Activated CD4-positive, alpha-beta T cell treated with anti-CD3 and anti-CD28 coated beads, Interleukin-2, amount 10 ng/mL, durations not matched to agents 24 days and 14 days (primary cell): ENCODE measurements at places on chromosomes 4 and X.

DNA sequence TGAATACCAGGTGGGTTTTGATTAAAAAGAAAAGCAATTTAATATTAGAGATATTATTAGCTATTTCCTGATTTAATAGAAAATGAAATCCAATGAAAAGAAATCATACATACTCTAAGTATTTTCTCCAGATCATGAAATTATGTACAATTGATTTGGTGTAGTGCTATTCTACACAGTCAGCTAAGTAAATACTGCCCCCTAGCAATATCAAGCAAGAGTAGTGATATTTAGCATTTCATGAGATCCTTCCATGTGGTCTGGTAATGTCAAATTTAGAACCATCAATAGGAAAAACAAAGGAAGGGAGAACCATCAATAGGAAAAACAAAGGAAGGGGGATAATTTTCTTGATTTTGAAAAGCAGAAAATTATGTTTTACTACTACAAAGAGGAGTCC is 114.6 kb downstream of the TBCK start:
- no peak for DNase-seq

GRCh38 chrX:63959975-63960374 is 175.0 kb upstream of the ARHGEF9 start:
- DNase-seq, result no peak

DNA sequence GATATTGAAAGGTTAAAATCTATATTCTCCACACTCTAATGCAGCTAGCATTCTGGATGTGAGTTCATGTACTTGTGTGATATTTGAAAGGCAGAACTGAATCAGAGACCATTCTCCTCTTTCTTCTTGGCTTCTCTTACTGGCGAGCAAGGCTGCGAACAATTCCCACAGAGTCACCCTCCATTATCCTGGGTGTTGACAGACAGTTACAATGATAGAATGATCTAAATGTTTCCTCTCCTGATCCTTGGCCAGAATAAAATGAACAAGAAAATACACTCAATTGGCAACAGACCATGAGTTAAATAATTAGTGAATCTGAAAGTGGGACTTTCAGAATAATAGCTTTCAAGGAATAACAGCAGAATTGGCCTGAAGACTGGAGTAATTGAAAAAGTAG is 342.8 kb downstream of the RAPGEF2 start:
- DNase-seq, result no peak

- DNase-seq, result no peak
These were observed 492 bp upstream of the SLIT2 start for GRCh38 chr4:20251031-20251795.

GRCh38 chr4:24245491-24245820 is 338.9 kb downstream of the DHX15 start:
- no peak for DNase-seq

- no peak for DNase-seq
These were observed 35.3 kb upstream of the KLHL8 start for GRCh38 chr4:87255755-87256154.

DNA sequence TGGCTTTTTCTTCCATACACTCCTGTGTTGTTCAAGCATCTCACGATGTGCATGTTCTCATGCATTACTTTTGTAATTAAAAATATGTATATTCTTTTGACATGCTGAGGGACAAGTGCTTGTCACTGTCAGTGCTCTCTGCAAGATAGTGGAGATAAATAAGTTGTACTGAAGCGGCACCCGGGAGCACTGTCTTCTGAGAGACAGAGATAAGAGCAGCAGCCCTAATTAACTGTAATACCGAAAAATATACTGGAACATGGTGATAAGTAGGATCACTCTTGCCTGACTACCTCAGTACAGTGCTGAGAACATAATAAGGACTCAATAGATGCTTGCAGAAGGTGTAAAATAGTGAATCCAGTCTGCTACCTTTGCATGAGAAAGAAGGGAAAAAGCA is 9.4 kb upstream of the GPR173 start:
- DNase-seq, result no peak

- no peak for DNase-seq
These were observed 185.7 kb downstream of the UNC5C start for GRCh38 chr4:95362906-95363558.

DNA sequence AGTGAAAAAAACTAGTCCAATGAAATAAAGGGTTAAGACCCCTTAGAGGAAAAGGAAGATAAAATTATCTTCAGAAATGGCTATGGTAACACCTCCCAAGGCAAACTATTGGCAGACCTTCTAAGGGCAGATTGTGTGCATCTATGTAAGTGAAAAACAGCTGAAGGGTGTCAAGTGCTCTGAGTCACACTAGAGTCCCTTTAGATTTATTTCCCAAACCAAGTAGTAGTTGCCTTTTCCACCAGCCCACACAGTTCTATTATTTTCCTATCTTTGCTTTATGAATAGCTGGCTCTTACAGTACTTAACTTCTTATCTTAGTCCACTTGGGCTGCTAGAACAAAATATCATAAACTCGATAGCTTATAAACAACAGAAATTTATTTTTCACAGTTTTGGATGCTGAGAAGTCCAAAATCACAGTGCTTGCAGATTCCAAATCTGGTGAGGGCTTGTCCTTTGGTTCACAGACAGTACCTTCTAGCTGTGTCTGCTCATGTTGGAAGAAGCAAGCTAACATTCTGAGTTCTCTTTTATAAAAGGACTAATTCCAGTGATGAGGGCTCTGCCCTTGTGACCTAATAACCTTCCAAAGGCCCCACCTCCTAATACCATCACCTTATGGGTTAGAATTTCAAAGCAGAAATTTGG is 143.6 kb downstream of the GRID2 start:
- no peak for DNase-seq

- no peak for DNase-seq
These were observed 434.5 kb upstream of the FTHL17 start for GRCh38 chrX:31506360-31506759.

- no peak for DNase-seq
These were observed 290.1 kb downstream of the INPP4B start for GRCh38 chr4:142556048-142556447.

DNA sequence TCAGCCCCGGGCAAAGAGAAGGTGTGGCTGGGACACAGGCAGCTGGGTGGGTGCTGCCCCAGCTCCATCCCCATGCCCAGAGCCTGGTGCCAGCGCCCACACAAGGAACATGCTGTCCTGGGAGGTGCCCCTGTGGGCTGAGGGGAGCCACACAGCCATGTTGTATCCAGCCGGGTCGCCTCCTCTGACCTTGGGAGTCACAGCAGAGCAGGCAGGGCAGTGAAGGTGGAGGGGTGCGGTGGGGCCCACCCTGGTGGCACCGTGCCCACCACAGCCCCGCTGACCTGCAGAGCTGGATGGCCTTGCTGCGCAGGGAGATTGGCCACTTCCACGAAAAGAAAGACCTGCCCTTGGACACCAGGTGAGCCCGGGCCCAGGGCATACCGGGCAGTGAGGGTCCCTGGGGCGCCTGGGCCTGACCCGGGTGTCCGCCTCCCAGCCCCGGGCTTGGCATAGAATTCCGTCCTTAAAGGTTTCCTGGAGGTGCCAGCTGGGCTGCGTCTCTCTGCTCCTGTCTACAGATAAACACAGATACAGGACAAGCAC is 18.7 kb upstream of the ADD1 start:
- DNase-seq, result no peak

- no peak for DNase-seq
These were observed 100.2 kb upstream of the TMEM164 start for GRCh38 chrX:109902665-109903064.

- no peak for DNase-seq
These were observed 11.4 kb downstream of the ADGRA3 start for GRCh38 chr4:22504447-22504846.

DNA sequence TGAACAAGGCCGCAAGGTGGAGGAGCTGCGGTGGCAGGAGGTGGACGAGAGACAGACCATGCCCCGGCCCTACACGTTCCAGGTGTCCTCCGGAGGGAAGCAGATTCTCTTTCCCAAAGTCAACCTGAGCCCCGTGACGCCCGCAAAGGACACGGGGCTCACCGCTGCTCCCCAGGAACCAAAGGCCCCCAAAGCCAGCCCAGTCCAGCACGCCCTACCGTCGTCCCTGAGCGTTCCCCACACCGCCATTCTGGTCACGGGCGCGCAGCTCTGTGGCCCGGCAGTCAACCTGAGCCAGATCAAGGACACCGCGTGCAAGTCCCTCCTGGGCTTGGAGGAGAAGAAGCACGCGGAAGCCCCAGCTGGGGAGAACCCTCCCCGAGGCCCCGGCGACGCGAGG is 72.2 kb downstream of the AASDH start:
- no peak for DNase-seq

DNA sequence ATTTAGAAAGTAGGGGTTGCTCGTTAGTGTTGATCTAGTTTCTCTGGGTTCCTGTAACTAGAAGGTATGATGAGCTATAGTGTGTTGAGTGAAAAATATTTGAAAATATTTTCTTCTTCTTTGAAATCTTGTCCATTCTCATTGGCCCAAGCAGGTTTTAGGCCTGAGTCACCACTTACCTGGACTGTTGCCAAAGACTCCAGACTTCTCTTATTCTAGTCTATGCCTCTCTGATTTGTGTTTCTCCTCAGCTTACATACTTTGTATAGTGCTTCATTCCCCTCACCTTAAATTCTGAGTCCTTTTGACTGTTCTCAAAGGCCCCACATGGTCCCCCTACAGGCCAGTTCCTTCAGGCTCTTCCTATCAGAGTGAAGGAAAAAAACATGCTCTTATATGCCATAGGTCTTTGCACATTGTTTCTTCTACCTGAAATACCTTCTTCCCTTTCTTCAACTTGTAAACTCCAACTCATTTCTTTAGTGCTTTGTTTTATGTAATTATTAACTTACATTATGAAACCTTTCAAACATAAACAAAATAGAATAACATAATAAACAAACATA is 258.2 kb downstream of the PPP1R2C start:
- DNase-seq, result no peak

GRCh38 chrX:30246769-30247489 is at the start of gene MAGEB1:
Gene MAGEB1 (plus strand): TSS chrX:30247146. CDS start chrX:30250494, 3,348 bp downstream.
- no peak for DNase-seq

DNA sequence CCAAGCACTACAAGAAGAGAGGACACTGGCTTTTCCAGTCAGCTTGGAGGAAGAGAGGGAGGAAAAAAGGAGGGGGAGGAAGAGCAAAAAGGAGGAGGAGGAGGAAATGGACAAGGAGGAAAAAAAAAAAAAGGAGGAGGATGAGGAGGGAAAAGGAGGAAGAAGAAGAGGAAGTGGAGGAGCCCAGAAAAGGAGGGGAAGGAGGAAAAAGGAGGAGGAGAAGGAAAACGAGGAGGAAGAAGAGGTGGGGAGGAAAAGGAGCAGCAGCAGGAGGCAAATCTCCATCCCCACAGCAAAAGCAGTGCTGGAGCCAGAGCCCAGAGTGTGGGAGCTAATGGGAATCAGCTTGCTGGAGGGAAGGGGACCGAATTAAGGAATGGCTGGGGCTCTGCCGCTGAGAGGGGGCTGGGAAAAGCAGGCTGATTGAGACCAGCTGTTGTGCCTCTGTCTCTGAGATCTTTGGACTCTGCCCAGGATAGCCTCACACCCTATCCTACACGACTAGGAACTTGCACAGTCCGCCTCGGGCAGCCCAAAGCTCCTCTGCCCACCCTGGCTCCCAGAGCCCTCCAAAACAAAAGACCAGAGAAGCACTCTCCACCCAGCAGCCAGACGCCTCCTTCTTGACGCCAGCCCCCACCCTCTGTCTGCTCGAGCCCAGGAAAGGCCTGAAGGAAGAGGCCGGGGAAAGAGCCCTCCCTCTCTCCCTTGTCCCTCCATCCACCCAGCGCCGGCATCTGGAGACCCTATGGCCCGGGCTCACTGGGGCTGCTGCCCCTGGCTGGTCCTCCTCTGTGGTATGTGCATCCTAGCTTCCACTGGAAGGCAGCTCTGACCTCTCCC is at the start of gene XPNPEP2:
TSS of gene XPNPEP2 (plus strand) at position 514 of the 843 bp plus-strand sequence. CDS start at position 749, 235 bp downstream.
- no peak for DNase-seq

DNA sequence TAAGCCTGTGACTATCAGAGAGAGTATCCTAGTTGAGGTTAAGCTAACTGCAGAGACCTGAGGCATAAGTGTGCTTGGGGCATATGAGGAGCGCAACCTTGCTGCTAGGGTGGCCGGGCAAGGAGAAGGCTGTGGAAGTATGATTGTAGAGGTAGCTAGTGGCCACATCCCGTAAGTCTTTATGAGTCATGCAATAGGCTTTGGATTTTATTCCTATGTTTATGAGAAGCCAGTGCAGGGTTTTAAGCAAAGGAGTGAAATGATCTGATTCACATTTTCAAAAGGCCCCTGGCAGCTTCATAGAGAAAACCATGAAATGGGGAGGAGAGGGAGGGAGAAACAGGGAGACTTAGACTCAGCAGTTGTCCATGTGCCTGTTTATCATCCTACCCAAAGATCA is 92.1 kb upstream of the WDFY3 start:
- DNase-seq, result no peak

GRCh38 chr4:27714073-27714472 is 853.4 kb downstream of the STIM2 start:
- DNase-seq, result no peak

DNA sequence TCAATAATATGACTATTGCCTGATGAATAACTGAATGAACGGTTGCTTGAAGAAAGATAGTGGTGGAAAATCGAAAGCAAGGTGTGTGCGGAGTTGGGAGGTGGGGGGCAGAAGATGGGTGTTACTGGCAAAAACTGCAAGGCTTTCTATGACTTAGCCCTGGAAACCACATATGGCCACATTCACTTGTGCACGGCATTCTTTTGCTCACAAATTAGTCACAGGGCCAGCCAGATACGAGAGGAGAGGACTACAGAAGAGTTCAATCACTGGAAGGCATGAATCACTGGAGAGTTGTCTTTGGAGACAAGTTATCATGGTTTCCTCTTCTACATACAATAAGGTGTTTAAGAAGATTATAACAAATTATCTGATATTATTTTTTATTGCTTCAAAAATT is 626.5 kb upstream of the CPEB2 start:
- DNase-seq, result no peak

DNA sequence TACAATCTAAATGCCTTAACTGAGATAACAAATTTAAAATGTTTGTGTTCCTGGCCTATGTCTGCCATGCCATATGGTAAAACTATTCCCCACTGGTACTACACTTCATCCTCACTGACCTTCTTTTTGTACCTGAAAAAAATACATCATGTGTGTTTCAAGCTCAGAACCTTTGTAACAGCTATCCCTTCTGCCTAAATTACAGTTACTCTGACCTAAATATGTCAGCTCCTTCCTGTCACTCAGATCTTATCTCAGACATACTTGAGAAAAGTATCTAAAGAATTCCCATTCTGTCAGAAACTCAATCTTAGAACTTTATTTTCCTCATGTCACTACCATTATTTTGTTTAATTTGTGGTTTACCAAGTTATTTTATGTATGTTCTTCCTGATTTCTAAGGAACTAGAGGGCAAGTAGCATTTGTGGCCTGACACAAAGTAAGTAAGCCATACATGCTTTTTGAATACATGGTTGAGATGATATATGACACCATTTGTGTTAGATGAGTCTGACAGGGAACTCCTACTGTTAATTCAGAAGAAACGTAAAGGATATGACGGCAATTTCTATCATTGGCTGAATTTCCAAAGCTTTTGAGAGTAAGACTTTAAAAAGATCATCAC is 456.5 kb upstream of the NDST3 start:
- no peak for DNase-seq

GRCh38 chr4:92421920-92422319 is 118.2 kb downstream of the GRID2 start:
- no peak for DNase-seq
